ENCODE measurements at places on chromosomes 12 and 14.

DNA sequence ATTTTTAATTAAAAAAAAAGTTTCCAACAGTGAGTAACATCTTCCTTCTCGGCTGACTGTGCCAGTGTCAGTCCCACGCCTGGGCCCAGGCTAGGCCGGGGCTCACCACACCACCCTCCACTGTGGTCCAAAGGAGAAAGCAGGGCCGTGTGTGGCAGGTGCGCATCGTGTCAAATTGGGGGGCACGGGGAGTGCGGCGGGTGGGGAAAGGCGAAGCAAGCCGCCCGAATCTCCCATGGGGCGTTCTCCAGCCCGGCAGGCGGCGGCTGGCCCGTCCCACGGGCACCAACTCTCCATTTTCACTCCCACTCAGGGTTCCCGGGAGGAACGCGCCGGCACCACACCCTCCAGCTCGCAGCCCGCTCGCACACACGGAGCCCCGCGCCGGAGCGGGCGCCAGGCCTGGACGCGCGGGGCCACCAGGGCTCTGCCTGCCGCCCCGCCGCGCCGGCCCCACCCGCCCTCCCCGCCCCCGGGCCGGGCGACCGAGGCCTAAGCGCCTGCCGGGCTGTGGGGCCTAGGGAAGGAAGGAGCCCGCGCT, 604 bp downstream of the EEA1 start:
- peak; percentile 41 for DNase-seq

DNA sequence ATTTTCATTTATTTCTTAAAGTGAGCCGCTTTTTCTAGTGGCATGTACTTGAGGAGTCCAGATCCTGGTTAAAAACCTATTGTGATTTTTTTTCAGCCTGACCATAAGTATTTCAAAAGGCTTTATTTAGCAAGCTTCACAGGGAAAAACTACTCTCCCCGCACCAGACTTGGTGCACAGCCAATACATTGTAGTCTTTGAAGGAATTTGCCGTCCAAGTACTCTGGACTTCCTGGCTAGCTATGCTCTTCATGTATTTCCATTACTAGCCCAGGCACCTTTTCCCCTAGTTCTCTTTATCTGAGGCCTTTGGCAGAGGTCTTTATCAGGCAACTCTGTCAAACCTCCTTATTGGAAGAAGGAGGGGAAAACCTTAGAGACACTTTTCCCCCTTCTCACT, 234.7 kb downstream of the CCDC91 start:
- no peak for DNase-seq

GRCh38 chr12:128387811-128388422, 120.9 kb downstream of the TMEM132C start:
- peak; percentile 11 for DNase-seq

DNA sequence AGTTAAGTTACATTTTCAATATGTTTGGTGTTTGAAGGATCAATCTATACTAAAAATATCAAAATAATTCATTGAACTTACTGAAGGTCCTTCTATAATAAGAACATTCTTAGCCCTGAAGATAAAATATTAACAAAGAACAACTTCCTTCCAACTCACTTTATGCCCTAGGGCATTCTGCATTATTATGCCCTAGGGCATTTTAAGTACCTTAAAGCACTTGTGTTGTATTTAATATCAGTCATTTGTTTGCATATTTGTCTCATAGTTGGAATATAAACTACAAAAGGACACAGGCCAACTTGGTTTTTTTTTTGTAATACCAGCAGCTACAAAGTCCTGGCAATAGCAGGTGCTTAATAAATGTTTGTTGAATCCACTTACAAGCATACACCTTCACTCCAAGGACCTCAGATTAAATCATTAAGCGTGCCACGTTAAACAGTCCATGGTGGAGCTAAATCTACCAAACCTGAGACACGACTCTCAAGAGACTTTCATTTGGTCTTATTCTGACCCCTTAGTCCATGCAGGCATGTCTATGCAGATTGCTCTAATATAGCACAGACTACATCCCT, 50.7 kb downstream of the EPS8 start:
- no peak for DNase-seq

- DNase-seq = no peak
Measured at GRCh38 chr12:7667125-7667524, 1.4 kb upstream of the APOBEC1 start.

DNA sequence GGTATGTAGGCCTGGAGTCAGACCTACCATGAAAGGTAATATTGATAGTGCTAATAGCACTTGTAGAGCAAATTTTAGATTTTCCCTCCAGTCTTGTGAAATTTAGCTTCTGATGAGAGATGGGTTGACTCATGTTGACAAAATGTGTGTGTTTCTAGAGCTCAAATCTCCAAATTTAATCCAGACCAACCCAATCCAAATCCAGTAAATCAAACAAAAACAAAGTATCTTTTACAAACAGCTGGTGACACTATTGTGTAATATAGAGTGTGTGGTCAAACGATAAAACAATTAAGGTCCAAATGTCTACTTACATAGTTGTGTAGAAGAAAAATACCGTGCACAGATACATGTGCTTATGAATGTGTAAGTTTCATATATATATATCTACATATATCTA, 63.4 kb upstream of the KITLG start:
- DNase-seq = no peak
